ENCODE measurements at places on chromosomes 1 and 21.

DNA sequence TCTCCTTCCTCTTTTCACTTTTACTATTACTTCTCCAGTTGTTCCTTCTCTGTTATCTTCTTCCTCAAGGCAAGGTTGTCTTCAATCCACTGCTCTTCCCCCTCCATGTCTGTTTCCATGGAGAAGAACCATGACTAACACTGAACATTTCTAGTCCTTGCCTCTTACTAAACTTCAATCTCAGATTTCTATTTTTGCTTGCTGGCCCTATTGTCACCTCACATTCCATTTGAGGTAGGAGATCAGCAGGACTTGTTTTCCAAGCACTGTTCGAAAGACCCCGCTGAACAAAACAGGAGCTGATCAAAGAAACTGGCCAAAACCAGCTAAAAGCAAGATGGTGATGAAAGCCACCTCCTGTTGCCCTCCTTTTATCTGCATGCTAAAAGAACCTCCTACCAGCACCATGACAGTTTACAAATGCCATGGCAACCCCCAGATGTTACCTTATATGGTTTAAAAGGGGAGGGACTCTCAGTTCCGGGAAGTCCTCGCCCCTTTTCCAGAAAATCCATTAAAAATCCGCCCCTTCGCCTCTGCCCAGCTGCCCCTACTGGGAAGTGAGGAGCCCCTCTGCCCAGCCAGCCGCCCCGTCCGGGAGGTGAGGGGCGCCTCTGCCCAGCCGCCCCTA, 22.6 kb downstream of the GON4L start:
- no peak for DNase-seq

DNA sequence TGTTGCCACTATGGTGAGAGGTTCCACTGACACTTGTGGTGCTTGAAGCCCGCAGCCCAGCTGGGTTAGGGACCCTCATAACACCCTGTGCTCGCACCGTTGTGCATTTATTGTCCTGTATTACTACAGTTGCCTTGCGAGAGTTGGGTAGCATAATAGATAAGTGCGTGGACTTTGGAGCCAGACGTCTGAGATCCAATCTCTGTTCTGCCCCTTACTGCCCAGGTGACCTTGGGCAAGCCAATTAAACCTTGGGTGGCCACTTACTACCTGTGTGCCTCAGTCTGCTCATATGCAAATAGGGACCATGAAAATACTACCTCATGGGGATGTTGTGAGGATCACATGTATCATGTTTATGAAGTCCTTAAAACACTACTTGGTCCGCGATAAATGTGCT, 13.3 kb downstream of the C8B start:
- no peak for DNase-seq

GRCh38 chr1:42941640-42942330, 16.9 kb downstream of the SLC2A1 start:
- DNase-seq, result no peak

- DNase-seq, result peak; percentile 65
These were observed at the start of gene LHX4 for GRCh38 chr1:180229483-180230415. TSS of gene LHX4 (plus strand) at chr1:180230264. CDS start at chr1:180230530, 266 bp downstream.

DNA sequence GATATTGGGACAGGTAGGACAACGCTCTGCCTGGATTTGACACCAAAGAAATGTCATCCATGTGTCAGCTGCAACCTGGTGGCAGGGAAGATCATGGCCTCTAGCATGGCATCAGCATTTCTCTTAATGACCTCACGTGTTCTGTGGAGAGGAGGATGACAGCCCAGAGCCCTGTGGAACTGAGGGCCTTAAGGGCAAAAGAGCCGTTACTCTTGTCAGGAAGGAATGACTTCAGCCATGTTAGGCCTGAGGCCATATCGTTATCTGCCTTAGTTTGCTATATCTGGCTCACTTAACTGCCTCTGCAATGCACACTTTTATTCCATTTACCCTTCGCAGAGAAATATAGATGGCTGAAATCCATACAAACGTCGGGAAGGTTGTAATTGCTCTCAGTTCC, 83.2 kb upstream of the PBX1 start:
- no peak for DNase-seq

GRCh38 chr1:92990828-92991227, 29.6 kb upstream of the DIPK1A start:
- DNase-seq, result peak; percentile 14

DNA sequence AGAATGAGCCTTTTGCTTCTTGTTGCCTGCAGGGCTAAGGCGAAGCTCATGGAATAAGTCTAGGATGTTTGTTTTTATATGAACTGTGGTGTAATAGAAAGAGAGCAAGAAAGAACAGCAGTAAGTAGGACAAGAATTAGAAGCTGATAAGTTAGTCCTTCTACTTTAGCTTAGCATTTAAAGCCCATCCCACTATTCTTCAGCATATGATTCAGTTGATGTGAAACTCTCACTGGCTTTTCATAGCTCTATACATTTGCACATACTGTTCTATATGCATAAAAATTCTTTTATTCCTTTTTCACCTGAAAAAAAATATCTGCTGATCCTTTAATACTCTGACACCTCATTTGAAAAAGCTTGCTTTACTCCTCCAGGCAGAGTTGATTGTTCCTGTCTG, 712.0 kb downstream of the USP25 start:
- DNase-seq, result no peak

DNA sequence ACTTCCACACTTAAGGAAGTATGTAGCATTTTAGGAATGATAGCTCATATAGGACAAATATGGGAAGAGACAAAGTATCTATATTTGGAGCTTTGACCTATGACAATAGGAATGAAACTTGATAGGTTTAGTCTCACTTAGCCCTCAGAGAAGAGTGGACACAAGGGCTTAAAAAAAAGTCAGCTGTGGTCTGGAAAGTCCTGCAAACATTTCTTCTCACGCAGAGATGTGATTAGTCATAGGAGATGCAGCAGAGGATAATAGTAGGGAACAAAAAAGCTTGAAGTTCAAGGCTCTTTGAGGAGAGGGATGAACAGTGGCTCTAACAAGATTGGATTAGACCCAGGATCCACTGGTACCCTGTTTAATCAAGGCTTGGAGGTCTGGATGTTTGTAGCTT, 14.8 kb upstream of the RNF220 start:
- DNase-seq, result peak; percentile 2

DNA sequence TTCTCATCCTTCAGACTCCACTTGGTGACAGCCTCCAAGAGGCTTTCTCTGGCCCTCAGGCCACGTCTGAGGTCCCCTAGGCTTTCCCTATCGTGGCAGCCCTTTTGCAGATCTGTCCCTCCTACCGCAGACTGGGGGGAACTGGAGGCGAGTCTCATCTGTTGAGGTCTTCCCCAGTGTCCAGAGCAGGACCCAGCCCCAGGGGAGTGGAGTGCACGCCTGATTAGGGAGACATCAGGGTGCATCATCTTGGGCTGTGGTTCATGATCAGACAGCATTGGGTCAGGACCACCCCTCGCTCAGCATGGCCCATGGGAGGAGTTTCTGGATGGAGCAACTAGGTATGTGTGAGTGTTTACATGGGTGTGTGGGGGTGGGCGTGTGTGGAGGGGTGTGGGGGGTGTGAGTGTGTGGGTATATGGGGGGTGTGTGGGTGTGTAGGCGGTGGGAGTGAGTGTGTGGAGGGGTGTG, 8.5 kb upstream of the MATN1 start:
- no peak for DNase-seq

GRCh38 chr1:206558794-206559671, 51.7 kb downstream of the RASSF5 start:
- DNase-seq, result no peak

- DNase-seq, result no peak
These were observed 15.0 kb downstream of the CITED4 start for GRCh38 chr1:40847023-40847745.

DNA sequence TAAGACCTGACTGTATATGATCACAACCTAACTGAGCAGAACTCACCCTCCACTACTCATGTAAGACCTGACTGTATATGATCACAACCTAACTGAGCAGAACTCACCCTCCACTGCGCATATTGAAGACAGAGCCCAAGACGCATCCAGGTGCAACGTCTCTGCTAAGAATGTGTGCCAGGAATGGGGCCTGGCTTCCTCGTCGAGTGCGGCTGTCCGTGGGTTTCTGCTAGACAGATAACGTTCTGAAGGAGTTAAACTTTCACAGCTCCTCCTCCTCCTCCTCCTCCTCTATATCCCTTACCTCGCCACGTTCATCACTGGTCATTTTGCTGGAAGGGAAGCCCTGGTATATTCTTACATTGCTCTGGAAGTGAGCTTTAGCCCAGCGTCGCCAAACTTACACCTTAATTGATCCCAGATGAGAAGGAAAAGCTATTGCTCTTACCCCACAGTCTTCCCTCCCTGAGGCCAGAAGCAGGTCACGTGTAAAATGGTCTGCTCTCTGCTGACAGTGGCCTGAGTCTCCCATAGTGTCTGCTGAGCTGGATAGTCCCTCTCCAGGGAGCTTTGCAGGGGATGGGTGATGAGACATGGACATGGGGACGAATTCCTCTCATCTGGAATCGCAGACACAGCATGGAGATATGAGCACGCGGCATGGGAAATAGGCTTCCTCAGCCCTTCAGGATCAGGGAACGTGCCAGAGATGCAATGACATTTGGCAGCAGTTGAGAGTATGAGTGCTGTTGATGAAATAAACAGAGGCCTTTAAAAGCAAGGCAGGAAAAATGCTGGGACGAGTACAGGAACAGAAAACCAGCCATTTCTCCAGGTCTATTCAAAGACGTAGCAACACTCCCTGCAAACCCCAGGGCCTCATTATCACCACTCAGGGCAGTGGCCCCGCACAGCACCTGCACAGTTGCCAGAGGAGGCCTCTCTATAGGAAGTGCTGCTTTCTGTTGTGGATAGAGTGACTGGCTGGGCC, 528.1 kb downstream of the KIF26B start:
- DNase-seq, result no peak

DNA sequence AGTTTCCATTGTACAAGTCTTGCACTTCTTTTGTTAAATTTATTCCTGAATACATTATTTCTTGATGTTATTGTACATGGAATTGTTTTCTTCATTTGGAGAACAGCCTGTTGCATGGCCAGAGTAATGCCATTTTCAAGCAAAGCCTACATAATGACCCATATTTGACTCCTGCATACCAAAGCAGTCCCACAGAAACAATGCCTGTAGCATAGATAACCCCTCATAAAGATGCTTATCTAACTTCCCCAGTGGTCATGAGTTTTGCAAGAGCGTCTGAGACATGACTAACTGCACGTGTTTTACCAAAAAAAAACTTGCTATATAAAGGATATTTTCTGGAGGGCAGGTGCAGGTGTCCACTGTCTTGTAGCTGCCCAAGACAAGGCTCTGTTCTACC, 30.3 kb upstream of the RLF start:
- DNase-seq, result no peak

DNA sequence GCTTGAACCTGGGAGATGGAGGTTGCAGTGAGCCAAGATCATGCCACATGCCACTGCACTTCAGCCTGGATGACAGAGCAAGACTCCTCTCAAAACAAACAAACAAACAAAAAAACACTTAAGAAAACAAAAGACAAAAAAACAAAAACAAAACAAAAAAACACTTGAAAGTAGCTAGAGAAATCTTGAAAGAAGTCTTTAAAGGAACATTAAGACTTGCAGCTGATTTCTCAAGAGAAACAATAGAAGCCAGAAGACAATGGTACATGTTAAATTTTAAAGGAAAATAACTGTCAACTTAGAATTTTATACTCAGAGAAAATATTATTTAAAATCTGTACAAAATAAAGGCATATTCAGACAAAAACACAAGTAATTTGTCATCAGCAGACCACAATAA, 71.3 kb downstream of the HLX start:
- DNase-seq, result no peak

- no peak for DNase-seq
These were observed 25.5 kb upstream of the CAP1 start for GRCh38 chr1:40014812-40015594.

GRCh38 chr1:8073112-8073855, 47.2 kb upstream of the ERRFI1 start:
- no peak for DNase-seq

DNA sequence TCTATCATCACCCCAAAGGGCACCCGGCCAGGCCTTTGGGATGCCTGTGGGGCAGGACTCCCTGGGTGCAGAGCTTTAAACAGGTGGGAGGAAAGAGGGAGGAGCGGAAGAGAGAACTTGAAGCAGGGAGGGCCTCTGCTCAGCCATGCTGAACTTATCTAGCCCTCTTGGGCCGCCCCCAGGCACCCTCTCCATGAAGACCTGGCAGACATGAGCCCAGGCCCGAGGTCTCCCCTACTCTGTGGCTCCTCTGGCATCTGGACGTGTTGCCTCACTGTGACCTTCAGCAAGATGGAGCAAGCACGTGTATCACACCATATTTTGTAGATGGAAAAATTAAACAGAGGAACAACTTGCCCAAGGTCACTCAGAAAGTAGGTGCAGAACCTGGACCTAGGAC, 711.4 kb downstream of the MATN1 start:
- DNase-seq, result no peak

- DNase-seq, result no peak
These were observed 17.3 kb upstream of the LRP8 start for GRCh38 chr1:53344921-53345838.

DNA sequence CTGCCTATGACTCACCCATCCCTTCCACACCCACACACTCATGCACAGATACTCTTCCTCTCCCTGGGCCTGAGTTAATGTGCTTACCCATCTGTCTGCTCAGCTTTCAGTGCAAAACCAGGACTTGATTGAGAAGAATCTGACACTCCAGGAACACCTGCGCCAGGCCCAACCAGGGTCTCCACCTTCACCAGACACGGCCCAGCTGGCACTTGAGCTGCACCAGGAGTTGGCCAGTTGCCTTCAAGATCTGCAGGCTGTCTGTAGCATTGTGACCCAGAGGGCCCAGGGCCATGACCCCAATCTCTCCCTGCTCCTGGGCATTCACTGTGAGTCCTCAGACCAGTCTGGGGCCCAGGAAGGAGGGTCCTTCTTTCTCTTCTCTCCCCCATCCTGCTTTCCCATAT, 3.5 kb upstream of the SH3BGRL3 start:
- no peak for DNase-seq

- DNase-seq, result no peak
These were observed 48.3 kb upstream of the C1orf174 start for GRCh38 chr1:3948344-3948743.

- DNase-seq, result no peak
These were observed 12.4 kb downstream of the ADORA3 start for GRCh38 chr1:111491070-111491469.
